Stimulated activated CD8-positive, alpha-beta memory T cell treated with anti-CD3 and anti-CD28 coated beads, Interleukin-7, amount 100 ng/mL, for 1 hour (primary cell): ENCODE measurements at places on chromosomes 3 and 15.

DNA sequence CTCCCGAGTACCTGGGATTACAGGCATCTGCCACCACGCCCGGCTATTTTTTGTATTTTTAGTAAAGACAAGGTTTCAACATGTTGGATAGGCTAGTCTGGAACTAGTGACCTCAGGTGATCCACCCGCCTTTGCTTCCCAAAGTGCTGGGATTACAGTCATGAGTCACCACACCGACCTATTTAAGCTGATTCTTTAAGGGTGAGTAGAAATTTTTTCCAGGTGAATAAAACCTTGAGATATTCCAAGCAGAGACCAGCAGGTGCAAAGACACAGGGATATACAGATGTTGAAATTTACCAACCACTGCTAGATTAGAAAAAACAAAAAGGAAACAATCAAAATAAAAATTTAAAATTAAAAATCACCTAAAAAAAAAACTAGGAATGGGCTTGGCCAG lies 74.4 kb upstream of the CHRNB4 start:
- no peak for DNase-seq

- DNase-seq = no peak
Observed at GRCh38 chr3:61381745-61382392, 130.6 kb upstream of the FHIT start.

- DNase-seq = no peak
Observed at GRCh38 chr3:184497804-184498203, 63.8 kb upstream of the EPHB3 start.

DNA sequence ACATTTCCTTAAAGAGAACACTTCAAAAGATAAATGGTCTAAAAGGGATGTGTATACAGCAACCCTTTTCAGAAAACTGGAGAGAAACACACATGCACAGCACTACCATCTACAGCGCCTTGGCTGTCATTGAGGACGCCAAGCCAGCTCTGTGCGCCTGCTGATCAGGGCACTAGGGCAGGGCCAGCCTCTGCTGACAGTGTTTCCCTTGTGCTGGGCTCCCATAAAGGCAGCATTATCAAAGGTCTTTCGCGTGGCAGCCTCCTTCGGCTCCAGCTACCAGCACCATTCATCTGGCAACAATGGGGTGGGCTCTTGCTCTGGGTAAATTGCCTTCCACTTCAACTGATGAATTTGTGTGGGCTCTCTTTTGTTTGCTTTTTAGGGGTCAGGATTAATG lies 53.4 kb downstream of the LDHAL6B start:
- no peak for DNase-seq

DNA sequence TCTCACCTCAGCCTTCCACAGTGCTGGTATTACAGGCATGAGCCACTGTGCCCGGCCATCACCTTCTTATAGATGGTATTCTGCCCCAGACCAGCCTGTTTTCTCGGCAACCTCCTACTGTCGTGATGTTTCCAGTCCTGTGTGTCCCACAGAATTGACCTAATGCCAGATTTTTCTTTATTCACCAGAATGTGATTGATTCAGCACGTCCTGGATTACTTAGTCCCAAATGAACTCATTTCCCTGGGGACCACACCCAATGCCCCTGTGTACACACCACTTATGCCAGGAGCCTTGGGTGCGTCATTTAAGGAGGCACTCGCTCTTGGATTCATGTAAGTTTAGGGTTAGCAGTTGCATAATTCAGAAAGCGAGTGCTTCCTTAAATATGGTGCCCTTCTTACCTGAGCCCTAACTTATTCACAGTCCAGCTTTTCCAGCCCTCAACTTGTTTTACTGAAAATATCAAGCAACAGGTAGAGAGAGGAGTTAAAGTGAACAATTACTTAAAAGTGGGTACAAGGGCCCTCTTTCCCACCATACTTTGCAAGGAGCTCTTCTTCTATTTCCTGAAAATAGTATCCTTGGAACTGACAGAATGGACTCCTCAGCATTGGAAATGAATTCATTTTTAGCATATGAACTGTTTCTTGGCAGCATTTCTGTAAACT lies 64.6 kb upstream of the UBE2E1 start:
- no peak for DNase-seq

DNA sequence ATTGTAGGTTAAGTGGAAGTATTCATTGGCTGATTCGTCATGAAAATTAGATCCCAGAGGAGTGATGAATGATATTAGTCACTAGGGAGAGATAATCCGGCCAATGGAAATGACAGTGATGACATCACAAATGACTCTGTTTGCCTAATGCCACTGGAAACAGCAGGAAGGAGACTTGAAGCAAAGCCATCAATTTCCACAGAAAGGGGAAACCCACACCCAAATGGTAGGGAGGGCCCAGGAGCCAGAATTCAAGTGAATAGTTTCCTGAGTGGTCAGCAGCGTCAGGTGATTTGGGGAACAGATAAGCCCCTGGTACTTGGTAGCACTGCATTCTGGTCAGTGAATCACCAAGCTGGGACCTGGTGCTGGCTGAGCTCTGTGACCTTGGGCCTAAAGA lies 3.3 kb upstream of the ADAMTS9 start:
- DNase-seq = no peak

DNA sequence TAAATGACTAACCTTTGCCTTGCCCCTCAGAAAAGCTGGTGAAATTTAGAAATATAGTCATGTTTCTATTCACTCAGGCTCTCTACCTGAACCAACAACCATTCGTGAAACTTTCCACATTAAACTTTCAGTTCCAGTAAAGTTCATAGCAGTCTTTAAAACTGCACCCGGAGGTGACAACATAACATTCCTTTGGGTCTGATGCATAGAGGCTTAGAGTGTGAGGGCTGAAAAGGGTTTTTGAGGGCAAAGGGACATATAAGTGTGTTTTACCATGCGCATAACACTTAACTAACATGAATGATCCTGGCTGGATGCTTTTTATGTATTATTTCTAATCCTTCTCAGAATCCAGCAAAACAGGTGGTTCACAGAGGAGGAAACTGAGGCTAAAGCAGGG lies 471.7 kb upstream of the MCTP2 start:
- DNase-seq = no peak

- no peak for DNase-seq
Observed at GRCh38 chr3:168839653-168840052, 743.9 kb upstream of the GOLIM4 start.
